Activated naive CD4-positive, alpha-beta T cell treated with anti-CD3 and anti-CD28 coated beads, Interleukin-2, amount 50 U/mL, for 72 hours (primary cell): ENCODE measurements at places on chromosomes 16 and 17.

GRCh38 chr17:75010683-75011400 lies 1.6 kb upstream of the MRPL58 start:
- no peak for DNase-seq

DNA sequence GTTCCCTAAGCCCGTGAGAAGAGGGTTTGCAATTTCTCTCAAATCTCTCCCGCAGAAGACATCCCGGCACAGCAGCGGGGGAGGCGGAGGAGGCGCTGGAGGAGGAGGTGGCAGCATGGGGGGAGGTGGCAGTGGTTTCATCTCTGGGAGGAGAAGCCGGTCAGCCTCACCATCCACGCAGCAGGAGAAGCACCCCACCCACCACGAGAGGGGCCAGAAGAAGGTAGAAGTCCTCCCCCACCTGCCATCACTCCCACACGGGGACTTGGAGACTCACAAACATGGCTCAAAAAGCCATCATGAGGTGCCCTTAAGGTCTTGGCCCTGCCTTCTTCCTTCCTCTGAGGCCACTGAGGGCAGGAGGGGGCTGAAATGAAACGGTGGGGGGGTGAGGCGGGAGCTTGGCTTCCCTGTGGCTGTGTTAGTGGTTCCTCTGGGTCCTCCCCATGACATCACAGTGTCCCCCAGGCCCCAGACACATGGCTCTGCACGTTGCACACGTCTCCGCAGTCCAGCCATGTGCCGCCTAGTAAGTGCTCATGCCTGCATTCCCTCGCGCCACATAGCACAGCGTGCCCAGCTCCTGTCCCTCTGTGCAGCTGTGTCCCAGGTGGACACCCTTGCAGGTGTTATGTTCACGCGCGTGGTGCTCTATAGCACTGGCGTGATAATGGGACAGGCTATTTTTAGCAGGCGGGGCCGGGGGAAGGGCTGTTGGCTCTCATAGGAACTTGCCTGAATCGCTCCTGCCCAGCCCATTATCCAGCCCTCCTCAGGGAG lies 6.9 kb downstream of the MLLT6 start:
- DNase-seq, result no peak

DNA sequence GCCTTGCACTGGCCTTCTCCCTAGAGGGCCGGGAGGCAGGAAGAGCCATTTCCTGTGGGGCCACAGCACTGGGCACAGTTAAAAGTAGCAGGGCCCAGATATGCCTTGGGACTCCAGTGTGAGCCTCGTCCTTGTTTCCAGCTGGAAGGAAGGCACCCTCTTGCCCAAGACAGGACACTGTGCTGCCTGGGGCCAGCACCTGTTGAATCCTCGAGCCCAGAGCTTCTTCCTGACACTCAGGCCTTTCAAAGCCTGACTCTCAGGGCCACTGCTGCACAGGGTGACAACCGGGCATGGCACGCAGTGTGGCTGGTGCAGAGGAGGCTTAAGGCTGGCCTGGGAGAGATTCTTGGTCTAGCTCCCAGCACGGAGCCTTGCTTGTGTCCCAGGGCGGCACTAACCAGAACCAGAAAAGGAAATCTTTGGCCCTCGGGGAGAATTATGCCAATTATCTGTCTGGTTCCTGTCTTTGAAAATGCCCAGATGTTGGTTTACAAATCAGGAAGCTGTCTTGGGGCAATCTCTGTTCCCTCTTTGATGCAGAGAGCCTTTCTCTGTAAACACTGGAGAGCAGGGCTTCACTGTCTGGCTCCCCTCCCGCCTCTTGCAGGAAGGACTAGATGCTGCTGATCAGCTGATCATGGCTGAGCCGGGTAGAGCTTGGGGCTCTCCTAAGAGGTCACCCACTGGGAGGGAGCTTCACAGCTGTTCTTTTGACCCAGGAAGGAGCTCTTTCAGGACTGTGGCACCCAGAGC lies 11.1 kb downstream of the LDHD start:
- peak; percentile 47 for DNase-seq

DNA sequence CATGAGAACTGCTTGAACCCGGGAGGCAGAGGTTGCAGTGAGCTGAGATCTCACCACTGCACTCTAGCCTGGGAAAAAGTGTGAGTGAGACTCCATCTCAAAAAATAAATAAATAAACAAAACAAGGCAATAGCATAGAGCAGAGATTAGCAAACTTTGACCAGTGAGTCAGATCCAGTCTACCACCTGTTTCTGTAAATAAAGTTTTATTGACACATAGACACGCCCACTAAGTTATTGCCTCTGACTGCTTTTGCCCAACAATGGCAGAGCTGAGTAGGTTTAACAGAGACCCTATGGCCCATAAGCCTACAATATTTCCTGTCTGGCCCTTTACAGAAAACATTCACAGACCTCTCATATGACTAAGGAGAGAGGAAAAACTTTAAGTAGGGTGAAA lies 44.3 kb downstream of the XYLT1 start:
- DNase-seq, result no peak

- no peak for DNase-seq
Observed at GRCh38 chr17:7634384-7634783, 4.4 kb downstream of the SHBG start.
